NCI-H2081 (cell line): ENCODE measurements at places on chromosomes 6 and 20.

- no peak for DNase-seq
These were observed 6.5 kb upstream of the USP45 start for GRCh38 chr6:99521633-99522151.

- no peak for DNase-seq
These were observed 74.8 kb upstream of the KIF16B start for GRCh38 chr20:16647875-16648597.

DNA sequence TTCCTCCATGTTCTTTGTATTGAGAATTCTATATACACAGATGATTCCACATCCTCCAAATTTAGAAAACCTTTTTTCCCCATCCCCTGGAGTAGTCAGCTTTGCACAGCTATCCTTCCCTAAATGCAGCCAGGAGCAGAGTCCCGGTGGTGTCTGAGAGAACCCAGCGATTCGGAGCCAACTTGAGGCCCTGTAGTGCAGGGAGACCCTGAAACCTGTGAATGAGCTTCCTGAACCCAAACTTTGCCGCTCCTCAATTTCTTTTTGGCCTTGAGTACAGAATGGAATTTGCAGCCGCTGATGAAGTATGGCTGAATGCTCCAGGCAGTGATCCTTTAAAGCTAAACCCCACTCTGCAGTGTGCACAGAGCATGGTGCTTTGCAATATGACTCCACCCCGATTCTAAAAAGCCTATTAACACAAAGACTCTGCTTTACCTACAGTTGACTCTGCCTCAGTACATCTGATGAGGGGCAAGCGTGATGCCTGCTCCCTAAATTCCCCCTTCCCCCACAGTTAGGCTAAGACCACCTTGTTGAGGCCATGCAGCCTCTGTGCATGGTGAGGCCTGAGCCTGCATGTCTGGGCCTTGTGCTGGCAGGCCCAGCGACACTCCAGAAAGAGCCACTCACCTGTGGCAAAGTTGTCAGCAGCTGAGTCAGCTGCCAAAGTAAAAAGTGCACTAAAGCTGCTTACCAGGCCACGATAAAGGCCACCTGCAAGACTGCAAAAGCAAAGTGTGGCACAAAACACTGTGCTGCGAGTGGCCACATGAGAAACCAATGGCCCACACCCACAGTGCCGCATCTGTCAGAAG is 82.1 kb downstream of the PLEKHG1 start:
- no peak for DNase-seq

- no peak for DNase-seq
These were observed 11.1 kb downstream of the LAMA5 start for GRCh38 chr20:62355878-62356588.

- peak; percentile 56 for DNase-seq
These were observed 54.4 kb downstream of the HMGN3 start for GRCh38 chr6:79180052-79180451.

- DNase-seq: no peak
These were observed 3.1 kb upstream of the HECA start for GRCh38 chr6:139131736-139132280.
